ENCODE measurements at places on chromosomes 13 and 19.

GRCh38 chr19:44371815-44372480 lies 15.5 kb upstream of the ZNF112 start:
- DNase-seq = no peak

GRCh38 chr13:107765724-107766401 lies 449.5 kb downstream of the LIG4 start:
- DNase-seq = peak; percentile 51

- DNase-seq = no peak
Measured at GRCh38 chr13:44912278-44913016, 76.8 kb downstream of the NUFIP1 start.

- no peak for DNase-seq
Measured at GRCh38 chr13:41377446-41377845, 66.4 kb downstream of the NAA16 start.

GRCh38 chr13:113397608-113398425 lies 33.9 kb upstream of the GRTP1 start:
- no peak for DNase-seq

GRCh38 chr13:34001389-34001788 lies 183.4 kb downstream of the RFC3 start:
- no peak for DNase-seq

DNA sequence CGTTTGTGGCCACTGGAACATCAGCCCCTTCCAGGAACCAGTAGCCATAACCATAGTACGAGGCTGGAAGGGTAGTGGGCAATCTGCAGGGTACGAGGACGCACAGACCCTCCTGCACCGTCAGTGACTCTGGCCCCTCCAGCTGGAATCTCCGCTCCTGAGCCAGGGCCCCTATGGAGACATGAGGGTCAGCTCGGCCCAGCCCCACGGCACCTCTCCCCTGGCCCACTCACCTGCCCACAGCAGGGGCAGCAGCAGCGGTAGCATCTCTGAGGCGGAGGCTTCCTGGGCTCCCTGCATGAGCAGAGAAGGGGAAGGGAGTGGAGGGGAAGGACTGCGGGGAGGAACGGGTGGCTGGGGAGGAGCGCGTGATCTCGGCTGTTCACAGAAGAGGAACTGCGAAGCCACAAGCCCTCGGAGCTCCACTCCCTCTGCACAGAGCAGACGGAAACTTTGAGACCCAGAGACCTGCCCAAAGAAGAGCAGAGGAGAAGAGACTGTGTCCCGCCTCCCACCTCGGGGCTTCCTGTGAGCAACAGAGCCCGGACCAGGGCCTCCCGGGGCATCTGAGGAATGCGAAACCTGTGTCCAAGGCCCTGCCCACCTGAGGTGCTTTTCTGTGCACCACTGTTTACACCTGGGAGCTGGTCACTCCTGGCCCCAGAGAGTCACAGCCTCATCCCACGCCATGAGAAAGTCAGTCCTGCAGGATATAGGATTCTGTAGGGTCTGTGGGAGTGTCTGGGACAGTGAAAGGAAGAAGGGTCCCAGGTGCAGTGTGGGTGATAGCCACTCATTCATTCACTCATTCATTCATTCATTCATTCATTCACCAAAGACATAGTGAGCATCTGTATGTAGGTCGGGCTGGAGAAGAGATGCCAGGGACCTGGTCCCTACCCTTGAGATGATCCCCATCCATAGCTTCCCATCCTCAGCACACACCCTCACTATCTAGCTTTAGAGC lies at the start of gene SIGLEC6:
Gene SIGLEC6, minus strand, starts transcription at position 322 of the 967 bp plus-strand sequence. Its CDS starts 22 bp downstream, at position 300.
- no peak for DNase-seq

- no peak for DNase-seq
Measured at GRCh38 chr19:56764196-56764695, 76.3 kb downstream of the PEG3 start.

GRCh38 chr19:50975766-50976165 lies 6.4 kb upstream of the KLK6 start:
- DNase-seq = no peak

- DNase-seq = no peak
Measured at GRCh38 chr13:34176633-34177032, 358.7 kb downstream of the RFC3 start.

GRCh38 chr19:41951686-41952172 lies 7.4 kb downstream of the RABAC1 start:
- peak; percentile 65 for DNase-seq

DNA sequence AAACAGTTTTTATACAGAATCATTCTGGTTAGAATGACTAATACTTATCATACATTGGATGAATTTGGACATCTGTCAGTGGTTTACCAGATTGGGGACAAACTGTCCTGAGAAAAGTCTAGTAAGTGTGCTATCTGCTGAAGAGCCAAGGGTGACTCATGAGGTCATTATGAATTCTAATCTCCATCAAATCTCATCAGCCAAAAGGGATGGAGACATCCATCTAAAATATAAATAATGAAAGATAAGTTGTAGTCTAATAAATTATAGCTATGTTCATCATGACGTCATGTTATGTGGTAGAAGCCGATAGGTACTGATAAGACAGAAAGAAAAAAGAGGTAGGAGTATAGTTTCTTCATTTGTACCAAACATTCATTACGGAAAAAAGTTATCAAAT lies 804.4 kb downstream of the PCDH9 start:
- peak; percentile 24 for DNase-seq

Measured in IMR-90 (cell line).